Thoracic aorta (tissue), 2 donors: ENCODE measurements at places on chromosomes 4 and X.

GRCh38 chrX:7346021-7346420 is 198.1 kb upstream of the PUDP start:
- no peak for DNase-seq

DNA sequence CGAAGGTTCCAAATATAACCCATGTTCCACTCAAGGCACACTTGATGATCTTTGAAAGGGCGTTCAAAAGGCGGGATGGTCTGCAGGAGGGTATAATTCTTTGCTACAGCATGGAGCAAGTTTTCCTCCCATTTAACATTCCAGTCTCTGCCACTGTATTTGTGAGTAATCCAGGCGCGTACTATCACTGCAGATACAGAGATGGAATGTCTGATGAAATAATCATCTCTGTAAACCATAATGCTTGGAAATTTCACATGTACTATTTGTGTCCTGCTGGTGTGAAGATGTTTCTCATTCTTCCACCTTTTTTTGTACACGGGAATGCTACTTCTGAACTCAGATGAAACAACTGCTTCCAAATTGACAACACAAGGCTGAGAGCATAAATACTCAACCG is 15.5 kb downstream of the SEL1L3 start:
- DNase-seq, result no peak

DNA sequence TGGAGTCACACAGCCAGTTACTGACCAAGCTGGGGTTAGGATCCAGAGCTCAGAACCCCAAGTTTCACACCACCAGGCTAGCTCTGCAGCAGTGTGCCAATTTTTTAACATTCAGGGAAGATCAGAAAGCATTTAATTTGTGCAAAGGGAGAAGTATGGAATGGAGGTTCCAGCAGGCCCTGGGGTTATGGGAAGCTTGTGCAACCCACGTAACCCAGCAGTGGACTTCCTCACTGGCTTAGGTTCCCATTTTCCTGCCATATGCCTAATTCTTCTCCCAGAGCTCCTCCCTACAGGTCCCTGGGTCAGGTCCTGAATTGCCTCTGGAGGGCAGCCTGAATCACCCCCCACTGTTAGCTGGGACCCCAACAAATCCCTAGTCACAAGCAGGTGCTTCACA is 14.0 kb downstream of the APLN start:
- no peak for DNase-seq

DNA sequence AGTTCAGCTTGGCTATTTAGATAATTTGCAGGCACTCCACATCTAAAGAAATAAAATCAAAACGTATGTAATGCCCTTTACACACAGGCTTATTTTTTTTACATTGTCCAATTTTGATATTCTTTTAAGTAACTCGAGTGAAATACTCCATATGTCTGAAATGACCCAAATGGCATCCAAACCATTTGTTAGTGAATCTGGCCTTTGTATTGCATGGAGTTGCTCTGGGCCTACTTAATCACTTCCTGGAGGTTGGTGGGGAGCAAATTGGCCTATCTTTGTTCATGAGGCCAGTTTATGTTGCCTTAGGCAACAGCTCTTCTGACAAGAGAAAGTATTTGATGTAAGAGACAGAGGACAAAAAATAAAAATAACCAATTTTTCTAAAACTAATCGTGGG is 47.6 kb upstream of the TMEM131L start:
- no peak for DNase-seq

DNA sequence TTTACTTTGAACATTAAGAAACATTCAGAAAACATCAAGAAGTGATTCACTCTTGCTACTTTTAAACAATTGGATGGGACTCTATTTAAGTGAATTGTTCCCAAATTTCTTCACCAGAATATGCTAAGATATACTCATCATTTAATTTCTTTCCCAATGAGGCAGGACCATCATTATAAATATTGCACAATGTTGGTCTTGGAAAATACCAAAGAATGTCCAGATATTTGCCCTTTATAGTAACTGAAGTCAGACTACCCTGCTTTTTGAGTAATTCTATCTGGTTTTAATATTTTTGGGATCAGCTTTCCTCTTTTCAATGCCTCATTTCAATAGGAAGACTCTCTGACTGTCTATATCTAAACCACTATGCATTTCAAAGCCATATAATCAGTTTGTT is 129.4 kb upstream of the TENM3 start:
- no peak for DNase-seq

- DNase-seq, result no peak
Measured at GRCh38 chr4:123817025-123817688, 420.6 kb downstream of the SPRY1 start.

DNA sequence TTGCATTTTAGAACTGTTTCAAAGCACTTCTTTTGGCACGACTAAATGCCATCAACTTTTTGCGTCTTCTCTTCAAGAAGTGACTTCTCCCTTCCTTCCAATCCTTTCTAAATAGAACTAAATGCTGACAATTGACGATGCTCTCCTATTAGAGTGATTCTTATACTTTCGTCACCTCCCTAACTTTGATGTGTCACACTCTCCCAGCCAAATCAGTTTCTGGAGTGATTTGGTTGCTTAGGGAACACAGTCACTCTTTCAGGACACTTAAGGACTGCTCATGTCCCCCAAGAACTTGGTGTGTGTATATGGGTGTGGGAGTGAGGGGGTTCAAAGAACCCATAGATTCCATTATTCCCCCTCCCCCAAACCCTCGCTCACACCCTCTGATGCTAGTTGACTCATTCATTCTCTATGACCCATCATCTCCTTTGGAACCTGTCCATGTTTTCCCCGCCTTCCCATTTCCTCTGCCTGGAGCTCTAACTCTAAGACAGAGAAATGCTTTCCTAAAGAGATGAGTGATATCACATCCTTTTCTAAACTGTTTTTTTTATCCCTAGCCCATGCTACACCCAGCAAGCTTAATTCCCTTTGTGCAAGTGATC is 26.8 kb upstream of the AREG start:
- no peak for DNase-seq

DNA sequence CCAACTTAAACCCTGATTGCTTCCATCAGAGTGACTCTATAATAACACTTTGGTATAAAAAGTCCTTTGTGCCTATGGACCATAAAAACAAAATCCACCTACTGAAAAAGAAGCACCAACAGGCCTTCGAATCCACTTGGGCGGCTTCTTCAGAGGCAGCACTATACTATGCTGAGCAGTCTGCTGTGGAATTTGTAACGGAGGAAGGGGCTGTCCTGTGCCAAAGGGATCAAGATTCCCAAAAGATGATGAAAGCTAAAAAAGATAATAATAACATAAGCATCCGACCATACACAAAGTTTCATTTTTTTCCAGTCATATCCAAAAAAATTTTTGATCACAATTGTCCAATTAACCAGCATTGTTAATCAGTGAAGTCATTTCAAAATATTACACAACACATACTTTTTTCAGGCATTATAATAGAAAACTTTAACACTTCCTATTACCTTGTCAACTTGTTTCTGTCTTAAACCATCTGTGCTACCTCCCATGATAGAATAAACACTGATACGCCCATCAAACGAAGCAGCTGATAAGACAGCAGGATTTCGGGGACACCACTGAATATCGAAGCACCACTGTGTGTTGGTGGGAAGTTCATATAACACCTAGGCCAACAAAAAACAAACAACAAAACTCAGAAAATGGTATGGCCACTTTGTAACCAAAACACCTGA is 24.1 kb downstream of the SEC31A start:
- DNase-seq, result no peak

- DNase-seq, result no peak
Measured at GRCh38 chr4:152988721-152989553, 52.8 kb downstream of the FHDC1 start.

DNA sequence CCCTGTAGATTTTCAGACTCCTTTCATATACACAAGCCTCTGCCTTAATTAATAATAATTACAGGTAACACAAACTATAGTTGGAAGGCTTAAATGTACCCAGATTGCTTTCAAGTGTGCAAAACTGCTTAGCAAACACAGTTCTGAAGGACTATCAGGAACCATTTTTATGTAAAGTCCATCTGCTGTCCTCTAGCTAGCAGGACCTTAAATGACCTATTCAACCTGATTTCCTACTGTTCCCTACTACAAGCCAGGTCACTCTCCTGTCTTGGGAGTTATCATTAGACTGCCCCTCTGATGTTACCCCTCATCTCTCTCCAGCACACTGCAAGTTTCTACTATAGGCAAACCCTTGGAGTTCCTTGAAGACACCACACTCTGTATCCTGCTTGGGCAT is 157.3 kb downstream of the GBA3 start:
- DNase-seq, result no peak

- DNase-seq, result no peak
Measured at GRCh38 chr4:108729731-108730130, 33.1 kb downstream of the ETNPPL start.

DNA sequence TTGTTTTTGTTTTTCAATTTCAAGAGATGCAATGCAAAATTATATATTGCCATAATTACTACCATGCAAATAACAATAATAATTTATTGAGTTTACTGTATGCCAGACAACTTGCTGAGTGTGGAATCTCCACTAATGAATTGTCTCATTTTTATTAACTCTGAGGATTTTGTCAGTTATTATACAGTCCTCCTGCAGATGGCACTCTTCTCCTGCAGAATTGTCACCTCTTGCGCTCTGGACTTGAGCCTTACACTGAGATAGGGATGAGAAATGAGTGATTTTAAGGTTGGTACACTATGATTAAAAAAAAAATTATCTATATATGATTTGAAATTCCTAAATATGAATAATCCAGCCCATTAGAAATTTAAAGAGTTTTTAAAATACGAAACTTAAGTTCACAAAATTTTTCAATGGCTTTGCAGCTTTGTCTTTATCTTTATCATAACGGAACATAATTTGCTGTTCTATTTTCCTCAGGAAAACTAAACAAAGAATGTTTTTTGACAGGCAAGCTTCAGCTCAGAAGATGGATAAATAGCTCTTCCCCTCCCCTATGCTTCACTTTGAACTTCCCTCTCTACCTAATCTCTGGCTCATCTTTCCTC is 12.7 kb upstream of the PAQR3 start:
- no peak for DNase-seq

- no peak for DNase-seq
Measured at GRCh38 chrX:38220024-38220414, 652 bp downstream of the SRPX start.

DNA sequence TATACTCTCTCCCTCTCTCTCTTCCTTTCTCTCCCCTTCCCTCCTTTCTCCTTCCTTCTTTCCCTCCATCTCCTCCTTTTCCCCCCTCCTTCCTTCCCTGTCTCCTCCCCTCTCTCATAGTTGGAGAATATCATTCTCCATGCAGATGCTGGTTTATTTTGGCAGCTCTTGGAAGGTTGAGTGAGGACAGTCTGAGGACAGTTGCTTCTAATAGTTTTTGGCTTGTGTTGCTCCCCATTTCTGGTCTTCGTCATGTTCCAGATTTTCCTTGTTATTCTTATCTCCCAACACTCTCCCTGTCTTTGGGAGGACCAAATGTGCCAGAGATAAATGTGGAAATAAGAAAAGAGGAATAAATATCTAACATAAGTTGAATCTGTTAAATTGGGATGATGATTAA is 263.0 kb downstream of the FRMPD4 start:
- DNase-seq, result no peak

- DNase-seq, result no peak
Measured at GRCh38 chr4:124167602-124168001, 544.9 kb downstream of the ANKRD50 start.

GRCh38 chrX:68121371-68121770 is 311.9 kb downstream of the OPHN1 start:
- DNase-seq, result no peak

- no peak for DNase-seq
Measured at GRCh38 chr4:162847945-162848549, 318.6 kb downstream of the NAF1 start.

DNA sequence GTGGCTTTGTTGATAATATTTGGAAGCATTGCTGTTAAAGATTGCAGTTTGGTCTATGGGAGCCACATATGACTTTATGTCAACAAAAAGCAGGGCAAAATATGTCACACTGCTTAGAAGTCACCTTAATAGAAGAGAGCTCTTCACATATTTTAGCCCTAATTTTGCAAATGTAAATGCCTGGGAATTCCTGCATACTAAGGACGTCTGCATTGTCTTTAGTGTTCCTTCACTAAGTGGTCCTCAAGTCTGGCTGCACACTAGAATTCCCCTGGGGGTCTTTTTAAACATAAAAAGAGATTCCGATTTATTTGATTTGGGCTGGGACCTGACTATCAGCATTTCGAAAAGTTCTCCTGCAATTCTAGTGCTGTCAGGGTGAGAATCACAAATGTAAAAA is 495.1 kb upstream of the FAM241A start:
- DNase-seq, result no peak

- no peak for DNase-seq
Measured at GRCh38 chr4:26356081-26356501, 35.3 kb downstream of the RBPJ start.

DNA sequence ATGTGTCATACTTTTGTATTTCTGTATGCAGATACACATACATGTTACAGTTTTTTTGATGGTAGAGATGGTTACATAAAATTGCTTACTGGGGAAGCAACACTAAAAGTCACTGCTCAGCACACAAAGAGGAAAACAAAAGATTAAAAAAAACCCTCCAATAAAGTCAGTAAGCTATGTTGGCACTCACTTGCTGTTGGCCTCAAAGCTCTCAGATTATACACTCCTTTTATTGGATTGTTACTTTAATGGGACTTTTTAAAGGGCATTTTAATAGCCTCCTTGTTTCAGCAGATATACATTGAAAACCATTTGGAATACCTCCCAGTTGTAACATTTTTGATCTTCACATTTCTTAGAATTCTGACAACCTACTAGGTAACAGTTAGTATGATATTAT is 222.0 kb upstream of the HHIP start:
- no peak for DNase-seq

GRCh38 chr4:58163156-58163555 is 1053.0 kb upstream of the IGFBP7 start:
- DNase-seq, result no peak

GRCh38 chr4:168710353-168710946 is 213.6 kb downstream of the PALLD start:
- no peak for DNase-seq

GRCh38 chr4:185566425-185566824 is 31.1 kb upstream of the PDLIM3 start:
- DNase-seq, result no peak

GRCh38 chr4:141647966-141648365 is 11.6 kb downstream of the IL15 start:
- no peak for DNase-seq

DNA sequence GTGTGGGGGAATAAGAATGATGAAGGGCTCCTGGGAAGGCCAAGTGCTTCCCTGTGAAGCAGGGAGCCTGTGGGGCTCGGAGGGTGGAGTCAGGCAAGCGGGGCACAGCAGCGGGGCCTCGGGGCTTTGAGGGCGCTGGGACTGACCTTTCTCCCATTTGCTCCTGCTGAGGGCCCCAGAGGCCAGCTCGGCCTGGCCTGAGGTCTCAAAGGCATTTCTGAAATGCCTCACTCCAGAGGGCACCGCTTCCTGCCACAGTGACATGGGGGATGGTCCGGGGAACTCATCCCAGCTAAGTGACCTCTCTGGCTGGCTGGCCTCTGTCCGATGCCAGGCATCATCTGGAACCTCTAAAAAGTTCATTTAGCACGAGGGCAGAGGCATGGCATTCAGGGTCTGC is 98.8 kb upstream of the STX18 start:
- DNase-seq, result no peak
